ENCODE measurements at places on chromosomes 2 and 18. TPM values are rescaled to one million over a fixed set of nuclear protein-coding genes. Genes with fewer than 3 reads are reported as not detected.

Gene EML6
- not detected for total RNA-seq

Gene WNT10A
- 0.08 TPM for total RNA-seq

Gene IL36RN
- total RNA-seq, result not detected

Gene GULP1
- 64.2 TPM for total RNA-seq

All from epithelial cell of alveolus of lung (primary cell).